Hair follicular keratinocyte (primary cell): ENCODE measurements at places on chromosomes 2 and 18. TPM values are rescaled to one million over a fixed set of nuclear protein-coding genes. Genes with fewer than 3 reads are reported as not detected.

DAW1 gene
- total RNA-seq: 1.4 and 2.5 TPM in 2 replicates

SLC5A7 gene
- total RNA-seq: not detected in 2 replicates

UXS1 gene
- 44.7 and 54.2 TPM in 2 replicates for total RNA-seq

CYTIP gene
- not detected in 2 replicates for total RNA-seq

BAZ2B gene
- 18.5 and 27.8 TPM in 2 replicates for total RNA-seq

ZNF519 gene
- 0.86 and 2.0 TPM in 2 replicates for total RNA-seq

KYNU gene
- total RNA-seq: 1.7 and 2.5 TPM in 2 replicates

UPP2 gene
- total RNA-seq: not detected in 2 replicates

CD207 gene
- not detected in 2 replicates for total RNA-seq

TIMM21 gene
- total RNA-seq: 36.7 and 79.4 TPM in 2 replicates

CTNNA2 gene
- not detected in 2 replicates for total RNA-seq

CDH19 gene
- total RNA-seq: not detected in 2 replicates

LIPG gene
- total RNA-seq: 84.4 and 118 TPM in 2 replicates
